ENCODE measurements at places on chromosomes 11 and 22.

DNA sequence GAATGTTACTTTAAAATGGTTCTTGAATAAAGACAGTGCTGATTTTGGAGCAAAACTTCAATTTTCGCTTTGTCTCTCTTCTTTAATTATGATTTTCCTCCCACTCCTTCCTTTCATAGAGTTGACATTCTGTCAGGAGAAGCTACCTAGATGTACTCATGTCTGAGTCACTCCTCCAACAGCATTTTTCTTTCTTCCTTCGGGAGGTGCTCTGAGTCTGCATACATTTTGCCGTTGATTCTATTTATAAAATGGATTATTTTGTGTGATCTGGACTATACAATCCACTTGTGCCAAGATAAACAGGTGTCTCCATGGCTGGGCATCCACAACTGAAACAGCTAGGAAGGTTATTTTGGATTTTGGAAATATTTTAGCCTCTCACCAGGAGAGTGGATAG, 588.3 kb upstream of the ANO5 start:
- no peak for DNase-seq

DNA sequence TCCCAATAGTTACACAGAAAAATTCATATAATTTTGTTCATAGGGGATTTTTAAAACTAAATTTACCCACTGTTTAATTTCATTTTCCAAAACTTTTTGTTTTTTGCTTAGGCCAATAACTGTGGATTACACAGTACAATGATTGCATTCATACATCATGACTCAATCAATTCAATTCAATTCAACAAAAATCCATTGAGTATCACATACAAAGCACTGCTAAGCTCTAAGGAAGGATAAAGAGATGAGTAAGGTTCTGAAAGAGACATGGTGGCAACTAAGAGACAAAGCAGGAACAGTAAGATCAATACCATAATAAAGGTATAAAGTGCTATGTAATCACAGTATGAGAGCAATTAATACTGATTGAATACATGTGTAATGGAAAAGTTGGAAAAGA, 9.4 kb upstream of the LAYN start:
- no peak for DNase-seq

DNA sequence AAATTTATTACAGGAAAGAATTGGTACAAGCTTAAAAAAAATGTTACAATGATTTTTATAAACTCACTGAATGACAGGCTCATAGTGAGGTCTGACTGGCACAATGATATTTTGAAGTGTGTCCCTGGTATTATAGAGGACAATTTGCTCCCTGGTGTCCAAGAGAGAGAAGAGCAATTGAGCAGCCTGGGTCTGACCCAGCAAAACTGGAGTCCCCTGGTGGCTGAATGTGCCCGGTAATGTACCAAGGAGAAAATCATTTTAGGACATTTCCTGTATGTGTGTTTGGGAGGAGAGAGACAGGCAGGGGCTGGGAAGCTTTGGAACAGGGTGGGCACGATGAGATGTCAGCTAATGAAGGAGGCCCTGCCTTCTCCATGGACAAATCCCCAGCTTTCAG, 125.3 kb downstream of the APOL5 start:
- peak; percentile 33 for DNase-seq

- DNase-seq, result no peak
Measured at GRCh38 chr11:102323542-102324251, 6.4 kb downstream of the BIRC3 start.

DNA sequence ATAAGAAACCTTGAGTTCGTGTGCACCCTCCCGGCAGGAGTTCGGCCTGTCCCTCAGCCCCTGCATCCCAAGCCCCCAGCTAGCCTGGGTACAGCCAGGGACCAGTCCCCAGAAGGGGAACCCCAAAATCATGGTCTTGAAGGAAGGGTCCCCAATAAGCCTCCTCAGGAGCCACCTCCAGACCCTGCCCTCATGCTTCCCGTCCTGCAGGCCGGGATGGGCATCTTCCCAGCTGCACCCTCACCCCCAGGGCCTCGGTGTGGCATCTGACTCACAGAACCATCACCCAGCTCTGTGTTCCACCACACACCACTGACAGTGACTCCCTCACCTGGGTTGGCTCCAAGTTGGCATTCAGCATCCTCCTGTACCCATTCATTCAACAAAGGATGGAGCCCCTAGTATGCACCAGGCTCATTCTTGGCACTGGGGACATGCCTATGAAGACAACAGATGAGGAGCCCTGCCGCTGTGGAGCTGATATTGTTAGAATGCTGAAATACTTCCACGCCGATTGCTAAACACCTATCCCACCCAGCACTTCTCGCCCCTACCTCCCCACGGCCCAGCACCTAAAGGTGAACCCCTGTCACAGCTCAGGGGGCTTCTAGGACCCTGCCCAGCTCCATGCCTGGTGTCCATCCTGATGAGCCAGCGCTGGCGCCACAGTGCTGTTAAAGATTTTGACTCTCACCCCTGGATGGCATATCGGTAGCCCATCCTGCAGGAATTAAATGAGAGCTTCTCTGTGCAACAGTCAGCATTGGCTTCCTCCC, 77.8 kb downstream of the BUD13 start:
- DNase-seq, result no peak

DNA sequence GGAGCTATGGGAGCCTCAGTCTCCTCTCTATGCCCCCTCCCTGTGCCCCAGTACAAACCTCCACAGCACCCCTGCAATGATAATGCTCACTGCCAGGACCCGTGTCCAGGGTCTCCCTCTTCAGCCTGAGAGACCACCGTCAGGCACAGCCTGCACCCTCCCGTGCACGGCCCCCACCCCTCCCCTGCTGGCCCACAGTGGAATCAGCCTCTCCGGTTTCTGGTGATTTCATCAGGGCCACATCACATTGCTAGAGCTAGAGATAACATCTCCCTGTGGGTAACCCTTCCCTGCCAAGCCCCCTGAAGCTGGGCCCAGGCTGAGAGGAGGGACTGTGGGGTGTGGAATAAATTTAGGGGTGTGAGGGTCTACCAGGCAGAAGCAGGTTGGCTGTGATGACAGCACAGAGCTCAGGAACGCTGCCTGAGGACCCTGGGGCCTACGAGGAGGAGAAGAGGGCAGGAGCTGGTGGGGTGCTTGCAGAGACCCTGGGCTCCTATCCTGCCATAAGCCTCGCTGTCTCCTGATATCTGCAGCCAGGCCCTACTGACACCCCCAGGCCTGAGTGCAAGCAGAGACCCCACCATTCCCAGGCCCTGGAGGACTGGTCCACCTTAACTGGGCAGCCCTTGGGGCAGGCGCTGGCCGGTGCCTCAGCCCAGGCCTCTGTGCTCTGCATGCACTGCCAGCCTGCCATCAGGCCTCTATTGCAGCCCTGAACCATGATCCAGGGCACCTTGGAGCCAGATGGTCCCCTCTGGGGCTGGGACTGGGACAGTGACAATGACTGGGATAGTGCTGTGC, at the start of gene KLHDC7B:
TSS of gene KLHDC7B (plus strand) at position 378 of the 804 bp plus-strand sequence. CDS start at position 723, 345 bp downstream.
- no peak for DNase-seq

DNA sequence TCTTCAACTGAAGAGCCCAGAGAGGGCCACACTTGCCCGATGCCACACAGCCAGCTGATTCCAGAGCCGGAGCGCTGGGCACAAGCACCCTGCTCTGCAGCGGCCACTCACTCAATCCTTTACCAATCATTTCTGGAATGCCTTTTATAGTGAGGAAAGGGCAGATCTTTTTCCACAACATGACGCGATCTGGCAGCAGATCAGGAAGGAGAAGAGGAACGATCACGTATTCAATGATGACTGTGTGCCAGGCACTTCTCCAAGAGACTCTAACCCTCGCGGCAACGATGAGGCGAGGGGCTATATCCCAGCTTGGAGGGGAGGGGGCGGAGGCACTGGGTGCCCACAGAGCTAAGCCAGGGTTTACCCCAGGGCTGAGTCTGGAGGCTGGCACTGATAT, 56.3 kb upstream of the TCF20 start:
- no peak for DNase-seq

DNA sequence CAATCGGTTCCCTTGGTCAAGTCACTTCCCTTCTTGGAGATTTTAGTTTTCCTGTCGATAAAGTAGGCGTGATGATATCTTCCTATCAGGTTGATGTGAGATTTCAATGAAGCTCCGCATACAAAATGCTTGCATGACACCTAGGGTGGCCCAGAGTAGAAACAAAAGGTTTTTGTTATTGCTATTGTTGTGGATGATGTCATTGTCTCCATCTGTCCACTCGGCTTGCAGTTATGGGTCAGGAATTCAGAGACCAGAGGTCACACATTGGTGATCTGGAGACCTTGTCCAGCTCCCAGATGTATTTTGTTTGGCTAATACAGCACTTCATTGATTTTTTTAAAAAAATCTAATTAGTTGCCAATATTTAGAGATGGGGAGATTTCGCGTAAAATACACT, 382.1 kb downstream of the MN1 start:
- DNase-seq, result no peak

DNA sequence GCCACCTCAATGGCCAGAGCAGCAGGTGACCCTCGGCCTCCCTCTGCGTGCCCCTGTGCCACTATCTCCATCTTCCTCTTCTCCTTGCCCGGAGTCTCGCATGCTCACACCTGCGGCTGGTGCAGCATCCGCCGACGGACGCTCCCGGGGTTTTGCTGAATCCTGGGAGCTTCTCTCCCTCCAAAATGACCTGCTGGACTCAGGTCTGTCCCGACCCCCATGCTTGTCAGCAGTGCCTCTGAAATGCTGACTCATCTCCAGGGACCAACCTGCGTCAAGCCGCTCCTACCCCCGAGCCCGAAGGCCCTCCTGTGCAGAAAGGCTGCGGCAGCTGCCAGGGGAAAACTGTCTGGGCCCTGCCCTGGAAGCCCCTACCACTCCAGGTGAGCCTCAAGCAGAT, 58.4 kb downstream of the CELSR1 start:
- no peak for DNase-seq

DNA sequence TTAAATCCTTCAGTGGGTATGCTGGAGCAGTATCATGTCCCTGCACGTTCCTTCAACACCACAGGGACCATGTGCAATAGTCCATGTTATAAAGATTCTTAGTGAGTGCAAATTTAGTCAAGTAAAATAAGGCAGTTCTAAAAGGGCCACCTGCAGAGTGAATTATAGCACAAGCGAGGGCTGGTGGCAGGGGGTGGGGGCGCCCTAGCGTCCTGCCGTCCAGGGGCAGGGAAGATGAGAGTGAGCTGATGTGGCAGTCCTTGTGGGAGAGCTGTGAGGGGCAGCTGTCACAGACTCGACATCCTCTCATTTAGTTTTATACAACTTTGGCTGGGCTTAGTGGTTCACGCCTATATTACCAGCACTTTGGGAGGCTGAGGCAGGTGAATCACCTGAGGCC, 29.1 kb downstream of the FAM118A start:
- no peak for DNase-seq

- DNase-seq, result no peak
Measured at GRCh38 chr22:32967386-32968101, 90.6 kb downstream of the SYN3 start.

- DNase-seq, result no peak
Measured at GRCh38 chr22:32691101-32691500, 110.4 kb upstream of the TIMP3 start.

DNA sequence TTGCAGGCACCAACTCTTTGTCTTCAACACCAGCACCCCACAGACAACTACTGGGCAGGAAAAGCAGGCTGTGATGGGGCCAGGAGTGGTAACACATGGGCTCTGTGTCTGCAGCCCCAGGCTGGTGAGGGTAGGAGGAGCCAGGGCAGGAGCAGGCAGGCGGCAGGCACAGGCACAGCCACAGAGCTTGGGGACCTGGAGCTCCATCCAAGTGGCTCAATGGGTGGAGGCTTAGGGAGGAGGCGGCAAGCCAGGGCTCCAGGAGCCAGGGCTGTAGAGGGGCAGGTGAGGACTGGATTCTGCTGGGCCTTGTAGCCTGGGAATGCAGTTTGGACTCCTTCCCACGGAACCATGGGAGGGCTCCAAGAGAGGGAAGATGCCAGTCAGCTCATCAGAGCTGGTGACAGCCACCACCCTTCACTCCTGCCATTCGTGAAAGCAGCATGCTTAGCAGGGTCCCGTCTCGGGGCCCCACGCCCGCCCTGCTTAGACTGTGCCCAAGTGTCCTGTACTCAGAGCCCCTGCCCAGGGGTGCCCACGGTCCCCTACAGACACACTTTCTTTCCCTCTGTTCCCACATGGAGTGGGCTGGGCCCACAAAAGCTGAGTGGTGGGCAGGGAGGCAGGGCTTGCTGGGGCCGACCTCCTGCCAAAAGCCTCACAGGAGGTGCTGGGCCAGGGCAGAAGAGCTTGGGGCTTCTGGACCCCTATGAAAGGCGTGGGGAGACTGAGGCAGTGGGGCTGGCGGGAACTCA, 12.4 kb downstream of the TTC38 start:
- DNase-seq, result no peak

GRCh38 chr22:45425531-45426265, 12.2 kb downstream of the RIBC2 start:
- DNase-seq, result no peak

DNA sequence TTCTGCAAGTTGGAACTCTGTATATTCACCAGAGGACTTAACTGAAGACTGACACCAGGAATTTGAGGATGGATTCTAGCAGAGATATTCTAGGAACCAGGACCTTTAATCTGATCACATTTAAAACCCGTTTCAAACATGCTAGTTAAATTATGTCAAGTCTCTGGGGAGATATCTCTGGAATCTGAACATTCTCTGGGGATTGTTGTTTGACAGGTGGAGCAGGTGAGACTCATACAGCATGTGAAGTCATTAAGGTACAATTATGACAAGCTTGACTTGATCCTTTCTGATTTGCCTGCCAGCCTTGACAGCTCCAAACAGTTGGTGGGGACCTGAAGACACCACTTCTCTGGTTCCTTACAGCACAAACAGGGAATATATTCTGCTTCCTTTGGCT, 100.3 kb downstream of the FAT3 start:
- no peak for DNase-seq

GRCh38 chr11:72217841-72218240, 1.2 kb downstream of the FOLR2 start:
- DNase-seq, result no peak

- no peak for DNase-seq
Measured at GRCh38 chr11:125685228-125685627, 4.6 kb upstream of the ACRV1 start.

DNA sequence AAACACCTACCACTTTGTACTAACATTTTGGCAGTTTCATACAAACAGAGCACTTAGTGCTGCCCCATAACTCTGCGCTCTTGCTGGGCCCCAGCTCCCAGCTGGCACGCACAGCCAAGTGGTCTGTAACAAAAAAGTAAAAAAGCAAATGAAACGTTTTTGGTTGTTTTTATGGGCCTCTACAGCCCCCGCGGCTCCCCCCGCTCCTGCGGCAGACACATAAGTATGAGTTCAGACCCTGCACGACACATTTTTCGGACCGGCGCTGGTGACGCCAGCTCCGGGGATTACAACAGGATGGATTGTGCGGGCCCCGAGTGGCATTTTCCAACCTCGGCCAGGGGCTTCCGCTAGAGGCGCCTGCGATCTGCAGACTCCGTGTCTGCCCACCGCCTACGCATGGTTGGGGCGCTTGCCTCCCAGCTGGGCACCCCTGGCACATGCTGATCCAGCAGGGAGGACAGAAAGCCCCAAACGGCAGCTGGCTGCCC, 418.2 kb downstream of the SOX6 start:
- DNase-seq, result no peak
